GM20000 (cell line): ENCODE measurements at places on chromosomes 2 and 18.

GRCh38 chr18:72541871-72542332 is 2.2 kb downstream of the CBLN2 start:
- no peak for DNase-seq

GRCh38 chr2:177036747-177037146 is 175.8 kb upstream of the HNRNPA3 start:
- DNase-seq: no peak

DNA sequence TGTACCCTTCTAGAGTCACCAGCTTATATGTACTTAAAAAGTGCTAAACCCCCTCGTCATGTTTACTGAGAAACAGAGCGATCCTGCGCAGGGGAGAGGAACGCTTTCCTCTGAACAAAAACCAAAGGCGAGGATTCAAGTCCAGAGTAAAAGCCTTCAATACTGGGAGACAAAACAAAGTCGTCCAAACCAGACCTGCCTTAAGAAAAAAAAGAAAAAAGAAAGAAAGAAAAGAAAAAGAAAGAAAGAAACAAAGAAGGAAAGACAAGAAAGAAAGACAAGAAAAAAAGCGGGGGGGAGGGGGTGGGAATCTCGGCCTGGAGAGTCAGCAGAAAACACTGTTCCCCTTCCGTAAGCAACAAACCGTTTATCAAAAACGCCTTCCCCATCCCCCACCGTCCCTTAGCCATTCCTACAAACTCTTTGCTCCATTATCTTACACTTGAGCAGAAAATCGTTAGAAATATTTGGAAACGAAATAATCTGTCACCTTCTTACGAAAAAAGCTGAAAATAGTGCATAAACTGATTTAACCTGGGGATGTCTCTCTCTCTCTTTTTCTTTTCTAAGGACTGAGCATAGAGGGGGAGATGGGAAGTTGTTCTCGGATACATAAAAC is 3.3 kb downstream of the PTGR3 start:
- no peak for DNase-seq

DNA sequence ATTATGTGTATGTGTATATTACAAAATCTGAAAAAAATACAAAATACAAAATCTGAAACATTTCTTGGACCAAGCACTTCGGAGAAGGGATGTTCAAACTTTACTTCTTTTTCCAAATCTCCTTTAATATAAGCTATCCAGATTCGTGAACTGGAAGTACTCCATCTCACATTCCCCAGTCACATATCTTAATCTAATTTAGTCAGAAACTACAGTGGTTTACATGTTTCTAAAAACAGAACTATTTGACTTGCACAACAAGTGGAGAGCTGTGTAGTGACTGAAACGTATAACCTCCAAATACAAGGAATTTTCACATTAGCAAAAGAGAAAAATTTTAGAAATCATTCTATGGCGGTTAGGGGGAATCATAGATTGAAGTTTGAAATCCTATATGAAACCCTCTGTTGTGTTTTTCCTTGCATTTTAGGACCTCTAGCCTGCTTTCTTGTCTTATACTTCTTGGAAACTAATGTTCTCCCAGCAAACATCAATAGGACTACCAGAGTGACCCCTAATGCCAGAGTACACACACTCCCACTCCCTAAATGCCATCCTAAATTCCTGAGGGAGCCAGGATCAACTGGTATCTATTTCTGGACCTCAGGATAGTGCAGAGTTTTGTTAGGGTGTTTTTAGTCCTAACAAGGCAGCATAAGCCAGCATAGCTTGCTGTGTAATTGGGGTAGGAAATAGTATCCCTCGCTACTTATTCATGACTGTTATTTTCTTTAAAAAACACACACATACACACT is 30.2 kb upstream of the ROCK1 start:
- DNase-seq: no peak

DNA sequence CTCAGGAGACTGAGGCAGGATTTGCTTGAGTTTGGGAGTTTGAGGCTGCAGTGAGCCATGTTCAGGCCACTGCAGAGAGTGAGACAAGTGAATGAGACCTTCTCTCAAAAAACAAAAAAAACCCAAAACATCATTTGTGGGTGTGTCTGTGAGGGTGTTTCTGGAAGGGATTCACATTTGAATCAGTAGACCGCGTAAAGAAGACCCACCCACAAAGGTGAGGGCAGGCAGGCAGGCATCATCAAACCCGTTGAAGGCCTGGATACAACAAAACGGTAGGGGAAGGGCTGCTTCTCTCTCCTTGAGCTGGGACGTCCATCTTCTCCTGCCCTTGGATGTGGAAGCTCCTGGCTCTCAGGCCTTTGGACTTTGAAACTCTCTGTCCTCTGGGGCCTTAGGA is 25.4 kb downstream of the CDKL4 start:
- DNase-seq: no peak

GRCh38 chr2:168293766-168294165 is 46.4 kb upstream of the STK39 start:
- no peak for DNase-seq

DNA sequence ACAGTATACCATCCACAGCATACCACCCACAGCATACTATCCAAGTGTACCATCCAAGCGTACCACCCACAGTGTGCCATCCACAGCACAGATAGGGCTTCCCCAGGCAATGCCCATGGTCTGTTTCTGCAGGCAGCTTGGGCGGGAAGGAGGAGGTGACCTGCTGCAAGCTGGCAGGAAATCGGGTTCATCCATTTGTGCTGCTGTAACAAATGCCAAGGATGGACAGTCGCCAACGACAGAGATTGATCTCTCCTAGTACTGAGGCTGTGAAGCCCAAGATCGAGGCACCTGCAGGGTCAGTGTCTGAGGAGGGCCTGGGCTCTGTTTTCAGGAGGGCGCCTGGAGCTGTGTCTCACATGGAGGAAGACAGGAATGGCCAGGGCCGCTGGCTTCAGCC is 93.6 kb upstream of the SNTG2 start:
- DNase-seq: no peak

DNA sequence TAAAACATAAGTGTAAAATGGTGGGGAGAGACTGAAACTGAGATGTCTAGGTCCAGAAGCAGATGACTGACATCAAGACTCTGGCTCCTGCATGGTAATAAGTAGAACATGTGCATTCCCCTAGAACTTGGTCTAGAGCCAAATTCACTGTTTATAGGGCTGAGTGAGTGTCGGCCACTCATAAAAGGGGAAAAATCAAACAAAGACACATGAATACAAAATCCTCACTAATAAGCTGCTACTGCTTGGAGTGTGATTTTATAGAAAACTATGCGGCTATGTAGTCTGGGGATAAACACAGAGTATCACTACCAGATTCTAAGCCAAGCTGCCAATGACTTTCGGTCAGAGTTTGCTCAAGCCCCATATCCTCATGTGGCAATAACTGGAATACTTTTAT is 1080.8 kb upstream of the DDX18 start:
- no peak for DNase-seq

DNA sequence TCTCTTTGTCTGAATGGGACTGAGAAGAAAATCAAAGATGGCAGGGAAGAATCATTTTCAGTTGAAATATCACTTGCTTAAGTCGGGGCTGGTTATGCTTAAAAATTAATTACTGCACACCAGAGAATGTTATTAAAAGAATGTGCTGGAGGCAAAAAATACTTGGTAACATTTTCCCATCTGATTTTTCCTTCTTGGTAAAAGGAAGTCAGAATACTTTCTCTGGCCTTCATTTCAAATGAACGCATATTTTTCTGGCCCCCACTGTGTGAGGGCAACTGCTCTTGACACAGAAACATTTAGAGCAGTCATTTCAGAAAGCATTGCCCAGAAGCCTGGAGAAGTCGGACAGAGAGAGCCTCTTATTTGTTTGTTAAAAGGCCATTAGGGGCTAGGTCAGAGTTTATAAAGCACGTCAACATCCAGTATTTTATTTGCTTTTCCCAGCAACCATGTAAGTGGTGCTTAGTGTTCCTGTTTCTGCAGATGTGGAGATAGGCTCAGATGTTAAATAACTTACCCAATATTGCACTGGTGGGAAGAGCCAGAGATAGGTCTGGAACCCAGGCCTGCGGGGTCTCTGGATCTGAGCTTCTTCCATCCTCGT is 32.9 kb upstream of the LYPD6B start:
- no peak for DNase-seq

DNA sequence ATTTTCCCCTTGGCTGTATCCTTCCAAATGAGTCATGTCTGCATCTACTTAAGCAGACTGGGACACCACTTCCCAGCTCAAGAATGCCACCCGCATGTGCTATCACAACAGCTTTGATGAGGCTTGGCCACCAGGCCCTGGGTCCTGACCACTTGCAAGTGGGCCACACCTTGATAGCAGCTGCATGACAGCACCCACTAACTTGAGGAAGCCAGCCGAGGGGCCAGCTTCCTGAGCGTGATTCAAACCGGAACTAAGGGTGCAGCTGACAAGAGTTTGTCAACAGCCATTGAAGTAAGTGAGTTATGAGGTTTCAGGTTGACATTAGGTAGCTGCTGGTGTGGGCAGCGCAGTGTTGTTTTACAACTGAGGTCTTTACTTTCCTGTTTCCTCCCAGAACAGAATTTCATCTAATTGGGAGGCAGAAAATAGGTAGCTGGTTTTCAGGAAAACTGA is 54.4 kb downstream of the EPHA4 start:
- DNase-seq: peak; percentile 38

DNA sequence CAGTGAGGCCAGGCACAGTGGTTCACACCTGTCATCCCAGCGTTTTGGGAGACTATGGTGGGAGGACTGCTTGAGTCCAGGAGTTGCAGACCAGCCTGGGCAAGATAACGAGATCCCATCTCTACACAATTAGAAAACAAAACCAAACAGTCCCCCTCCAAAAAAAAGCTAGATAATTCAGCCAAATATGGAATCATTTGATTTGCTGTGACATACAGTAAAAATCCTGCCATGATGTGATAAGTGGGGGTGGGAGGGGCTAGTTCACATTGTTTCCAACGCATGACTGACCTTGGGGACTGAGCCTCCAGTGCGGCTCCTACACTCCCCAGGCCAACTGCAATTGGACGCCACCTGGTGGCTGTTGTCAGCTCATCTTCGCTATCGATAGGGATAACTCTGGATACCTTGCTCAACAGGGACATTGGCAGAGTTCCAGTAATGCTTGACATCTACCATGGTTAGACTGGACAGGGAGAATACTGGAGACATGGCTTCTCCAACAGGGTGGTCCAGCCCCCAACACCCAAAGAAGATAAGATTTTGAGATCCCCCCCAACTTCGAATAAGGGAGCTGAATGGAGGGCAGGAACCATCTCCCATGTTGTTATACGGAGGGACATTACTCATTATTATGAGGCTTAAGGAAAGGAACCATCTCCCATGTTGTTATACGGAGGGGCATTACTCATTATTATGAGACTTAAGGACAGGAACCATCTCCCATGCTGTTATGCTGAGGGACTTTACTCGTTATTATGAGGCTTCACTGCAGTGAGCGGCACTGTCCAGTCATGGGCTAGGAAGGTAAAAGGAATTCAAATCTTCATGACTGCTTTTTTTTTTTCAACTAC is 135.9 kb downstream of the TGIF1 start:
- DNase-seq: peak; percentile 57

DNA sequence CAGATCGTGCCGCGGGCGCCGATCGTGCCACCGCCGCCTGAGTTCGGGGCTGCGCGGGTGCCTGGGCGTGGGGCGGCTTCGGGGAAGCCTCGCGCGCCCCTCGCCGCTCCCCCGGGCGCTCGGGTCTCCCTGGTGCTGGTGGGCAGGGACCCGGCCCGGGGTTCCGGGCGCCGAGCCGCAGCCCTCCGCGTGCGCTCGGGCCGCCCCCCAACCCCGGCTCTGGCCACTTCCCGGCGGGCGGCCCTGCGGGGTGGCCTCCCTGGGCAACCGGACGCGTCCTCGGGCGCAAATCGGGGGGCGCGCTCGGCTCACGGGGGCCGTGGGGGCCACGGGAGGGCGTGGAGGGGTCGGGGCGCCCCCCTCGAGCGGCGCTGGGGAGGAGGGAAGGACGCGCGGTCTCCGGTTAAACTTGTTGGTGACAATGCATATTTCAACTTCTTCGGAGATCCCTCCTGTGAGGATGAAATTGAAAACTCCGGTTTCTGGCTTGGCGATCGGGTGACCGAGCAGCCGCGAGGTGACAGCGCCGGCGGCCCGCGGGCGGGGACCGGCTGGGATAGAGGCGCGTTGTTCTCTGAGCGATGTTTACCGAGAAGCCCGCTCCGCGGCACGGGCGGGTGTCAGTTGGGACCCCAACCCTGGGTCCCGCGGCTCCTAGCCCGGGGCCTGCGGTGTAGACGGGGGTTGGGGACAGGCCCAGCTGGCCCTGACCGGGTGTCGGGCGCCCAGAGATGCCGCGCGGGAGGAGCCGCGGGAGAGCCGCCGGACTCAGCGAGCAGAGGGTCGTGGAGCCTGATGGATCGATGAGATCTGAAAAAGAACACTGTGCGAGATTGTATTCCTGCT is 676 bp downstream of the SH3BP4 start:
- peak; percentile 32 for DNase-seq
